Stomach (tissue), 19 donors: ENCODE measurements at places on chromosomes 16 and 17. TPM values are rescaled to one million over a fixed set of nuclear protein-coding genes. Genes with fewer than 3 reads are reported as not detected.
A peak's percentile ranks its signal among the peaks of the same experiment; 100 is the strongest.

DNA sequence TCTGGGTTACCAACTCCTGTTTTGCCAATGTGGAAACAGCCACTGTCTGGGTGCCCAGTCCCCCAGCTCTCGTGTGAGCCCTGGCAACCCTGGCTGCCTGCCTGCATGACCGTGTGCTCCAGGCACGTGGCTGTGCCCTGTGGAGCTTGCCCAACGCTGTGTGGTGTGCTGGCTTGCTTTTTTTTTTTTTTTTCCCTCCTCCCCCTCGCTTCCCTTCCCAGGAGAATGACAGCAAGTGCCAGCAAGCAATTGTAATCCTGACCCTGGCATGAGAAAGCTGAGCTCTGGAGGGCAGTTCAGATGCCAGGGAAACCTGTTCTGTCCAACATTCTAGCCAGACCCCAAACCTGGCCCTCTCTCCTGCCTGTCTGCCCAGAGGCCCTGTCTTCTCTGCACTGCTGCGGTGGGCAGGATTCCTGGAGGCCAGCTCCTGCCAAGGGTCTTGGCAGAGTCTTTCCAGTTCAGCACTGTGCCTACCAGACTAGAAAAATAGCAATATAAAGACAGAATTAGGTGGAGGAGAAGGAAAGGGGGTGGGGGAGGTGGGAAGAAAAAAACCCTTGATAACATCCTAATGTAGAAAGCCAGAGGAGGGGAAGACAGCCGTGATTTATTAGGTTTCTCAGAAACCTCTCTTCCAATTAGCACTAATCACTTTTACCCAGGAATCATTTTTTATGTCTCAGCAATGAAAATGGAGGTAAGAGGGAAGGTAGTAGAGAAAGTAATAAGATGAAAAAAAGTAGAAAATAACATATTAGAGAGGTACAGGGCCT lies 9.0 kb downstream of the HLF start:
- peak; percentile 84 for DNase-seq

GRCh38 chr17:49557312-49558024 lies 18.2 kb upstream of the NXPH3 start:
- peak; percentile 77 for DNase-seq

GRCh38 chr17:40064971-40065768 lies 2.4 kb downstream of the THRA start:
- no peak for DNase-seq

DNA sequence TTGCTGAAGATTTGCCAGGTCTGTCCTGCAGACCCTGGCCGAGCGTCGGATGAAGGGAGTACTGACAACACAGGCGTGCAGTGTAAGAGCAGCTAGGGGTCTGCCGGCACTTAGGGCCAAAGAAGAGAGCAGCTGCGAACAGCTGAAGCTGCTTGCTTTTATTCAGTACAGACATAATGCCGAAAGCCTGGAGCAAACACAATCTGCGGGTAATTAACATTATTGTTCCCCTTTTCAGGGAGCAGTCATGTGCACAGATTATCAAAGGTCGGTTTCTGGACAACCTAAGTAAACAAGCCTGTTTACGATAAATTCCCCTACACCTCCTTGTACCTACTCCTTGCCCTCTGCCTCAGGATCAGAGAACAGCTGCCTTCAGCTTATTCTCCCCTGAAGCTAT lies 12.0 kb upstream of the KRT23 start:
- no peak for DNase-seq

- DNase-seq = no peak
Observed at GRCh38 chr16:86676254-86676670, 97.9 kb downstream of the FOXL1 start.

DNA sequence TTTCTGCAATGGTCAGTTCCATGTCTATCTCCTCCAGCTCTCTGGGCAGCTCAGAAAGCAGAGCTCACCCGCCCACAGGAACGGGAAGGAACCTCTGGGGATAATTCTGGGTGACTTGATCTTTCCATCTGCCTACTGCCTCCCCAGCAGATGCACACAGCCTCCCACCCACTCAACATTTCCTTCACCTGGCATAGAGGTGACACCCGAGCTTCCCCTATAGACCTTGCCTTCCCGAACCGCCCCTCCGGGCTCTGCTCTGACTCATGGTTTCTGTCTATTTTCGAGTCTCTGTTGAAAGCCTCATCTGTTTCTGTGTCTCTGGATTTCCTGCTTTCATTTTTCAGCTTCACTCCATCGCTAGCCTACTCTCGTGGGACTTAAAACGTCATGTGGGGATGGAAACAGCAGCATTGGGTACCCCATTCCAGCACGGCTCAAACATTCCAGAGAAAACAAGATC lies 11.4 kb downstream of the GGA3 start:
- DNase-seq = peak; percentile 40

The KRTAP4-6 gene
- not detected for polyA plus RNA-seq

The CD300LB gene
- polyA plus RNA-seq = not detected
